ENCODE measurements at places on chromosomes 1 and 21.

GRCh38 chr1:91900562-91900961 is 14.6 kb upstream of the TGFBR3 start:
- peak; percentile 49 for DNase-seq

DNA sequence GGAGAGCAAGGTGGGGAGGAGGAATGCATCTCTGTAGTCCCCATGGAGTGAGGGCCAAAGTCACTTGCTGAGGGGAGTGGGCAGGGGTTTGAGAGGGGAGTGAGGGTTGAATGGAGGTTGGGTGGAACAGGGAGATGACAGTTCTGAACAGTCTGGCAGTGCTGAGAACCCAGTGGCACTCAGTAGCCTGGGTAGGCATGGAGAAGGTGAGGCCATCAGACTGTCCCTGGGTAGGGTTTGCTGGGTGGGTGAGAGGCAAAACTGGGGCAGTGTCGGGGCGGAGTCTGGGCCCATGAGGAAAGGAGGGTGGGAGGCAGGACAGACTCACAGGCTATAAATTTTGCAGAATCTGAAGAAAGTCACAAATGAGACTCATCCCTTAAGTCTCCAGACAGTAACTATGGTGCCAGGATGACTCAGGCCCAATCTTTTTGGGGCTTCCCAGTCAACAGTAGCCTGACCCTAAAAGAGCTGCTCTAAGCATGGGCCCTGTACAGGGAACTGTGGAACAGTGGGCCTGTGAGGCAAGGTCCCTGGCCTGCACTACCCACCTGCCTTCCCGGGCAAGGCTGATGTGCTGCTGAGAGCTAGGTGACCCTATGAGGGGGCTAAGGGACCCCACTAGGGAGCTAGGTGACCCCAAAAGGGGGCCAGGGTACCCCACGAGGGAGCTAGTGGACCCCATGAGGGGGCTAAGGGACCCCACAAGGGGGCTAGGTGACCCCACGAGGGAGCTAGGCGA is 51.0 kb upstream of the DMRTB1 start:
- DNase-seq: no peak

- no peak for DNase-seq
Observed at GRCh38 chr1:180912801-180913565, at the start of gene KIAA1614. Gene KIAA1614, plus strand, starts transcription at chr1:180912897. Its CDS starts 347 bp downstream, at chr1:180913244.

- peak; percentile 6 for DNase-seq
Observed at GRCh38 chr1:78370356-78370755, 120.4 kb upstream of the PTGFR start.

DNA sequence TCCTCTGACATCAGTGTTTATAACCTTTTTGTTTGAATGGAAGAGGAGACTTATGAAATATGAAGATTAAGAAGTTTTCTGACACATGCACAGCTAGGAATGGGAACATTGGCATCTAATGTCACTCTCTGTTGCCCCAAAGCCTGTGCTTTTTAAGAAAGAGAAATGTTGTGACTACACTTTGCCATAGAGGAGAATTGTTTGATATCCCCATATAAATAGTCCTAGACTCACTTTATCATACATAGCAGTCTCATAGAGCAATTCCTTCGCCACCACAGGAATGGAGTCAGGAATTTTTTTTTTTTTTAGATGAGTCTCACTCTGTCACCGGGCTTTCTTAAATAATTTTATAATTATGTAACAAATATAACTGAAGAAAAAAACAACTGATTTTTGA is 1.5 kb downstream of the KRTAP21-3 start:
- DNase-seq: no peak

- no peak for DNase-seq
Observed at GRCh38 chr1:16915627-16915973, 6.1 kb upstream of the CROCC start.

DNA sequence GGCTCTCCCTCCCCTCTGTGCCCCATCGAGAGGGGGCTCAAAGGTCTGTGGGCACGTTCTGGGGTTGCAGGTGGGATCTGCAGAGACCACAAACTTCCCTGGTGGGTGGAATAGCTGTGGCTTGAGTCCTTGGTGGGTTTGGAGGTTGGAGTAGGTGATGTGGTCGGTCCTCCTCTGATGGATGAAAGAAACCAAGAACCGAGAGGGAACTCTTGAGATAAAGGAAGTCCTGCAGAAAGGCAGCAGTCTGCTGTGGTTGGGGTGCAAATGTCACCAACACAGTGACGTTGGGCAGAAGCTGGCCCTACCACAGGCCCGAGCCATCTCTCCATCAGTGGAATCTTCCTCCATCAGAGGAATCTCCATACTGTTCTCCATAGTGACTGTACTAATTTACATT is 171.8 kb downstream of the FCRL5 start:
- DNase-seq: no peak

DNA sequence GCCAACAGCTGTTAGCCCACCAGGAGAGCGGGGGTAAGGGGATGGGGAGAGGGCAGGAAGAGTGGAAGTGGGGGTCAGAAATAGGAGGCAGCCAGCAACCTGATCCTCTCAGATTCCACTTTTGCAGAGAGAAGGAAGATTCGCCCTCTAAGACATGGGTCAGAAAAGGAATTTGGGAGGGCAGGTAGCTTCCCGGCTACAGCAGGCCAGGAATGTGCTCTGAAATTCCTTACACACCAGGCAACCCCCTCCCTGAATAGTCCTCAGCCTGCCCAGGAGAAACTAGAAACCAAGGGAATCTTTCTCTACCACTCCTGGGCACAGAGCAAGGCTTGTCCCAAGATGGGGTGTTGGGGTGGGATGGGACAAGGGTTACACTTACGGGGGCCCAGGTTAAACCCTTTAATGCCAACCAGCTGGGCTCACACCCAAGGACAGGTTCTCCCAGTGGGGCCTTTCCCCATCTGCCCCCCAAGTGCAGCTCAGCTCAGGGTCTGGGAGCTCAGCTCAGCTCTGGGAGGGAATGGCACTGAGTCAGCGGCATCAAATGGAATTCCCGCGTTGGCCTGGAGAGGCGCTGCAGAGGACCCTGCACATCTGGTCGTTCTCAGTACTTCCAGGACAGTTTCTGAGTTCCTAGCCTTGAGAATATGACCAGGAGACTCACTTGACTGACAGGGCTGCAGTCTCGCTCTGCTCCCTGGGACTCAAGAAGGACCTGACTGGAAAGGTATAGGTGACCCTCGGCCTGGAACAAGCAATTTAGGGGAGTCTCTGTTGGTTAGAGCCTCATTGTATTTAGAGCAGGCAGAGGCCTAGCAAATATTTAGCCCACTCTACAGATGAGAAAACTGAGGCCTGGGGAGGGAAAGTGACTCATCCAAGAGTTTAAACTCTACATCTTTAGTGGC is 761 bp downstream of the TNNT2 start:
- no peak for DNase-seq

GRCh38 chr1:202034683-202035462 is 24.5 kb downstream of the ELF3 start:
- peak; percentile 86 for DNase-seq

DNA sequence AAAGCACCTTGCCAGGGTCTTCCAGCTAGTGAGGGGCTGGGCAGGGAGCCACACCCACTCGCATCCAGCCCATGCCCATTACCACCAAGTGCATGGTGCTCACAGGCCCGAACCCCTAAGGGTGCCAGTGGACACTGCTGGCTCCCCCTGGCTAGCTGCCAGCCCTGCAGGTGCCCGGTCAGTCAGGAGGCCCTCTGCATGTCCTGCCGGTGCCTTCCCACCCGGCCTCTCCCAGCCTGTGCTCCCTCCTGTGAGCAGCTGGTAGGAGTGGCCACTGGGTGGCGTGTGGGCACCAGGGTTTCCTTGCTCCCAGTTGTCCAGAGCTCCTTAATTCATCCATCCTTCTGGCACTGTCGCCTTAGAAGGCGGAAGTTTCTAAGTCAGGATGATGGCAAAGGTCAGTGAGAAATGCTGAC is 33.4 kb downstream of the QSOX1 start:
- DNase-seq: peak; percentile 26

- DNase-seq: no peak
Observed at GRCh38 chr21:39669976-39670661, 57.4 kb downstream of the B3GALT5 start.

GRCh38 chr1:8679929-8680663 is 137.3 kb downstream of the RERE start:
- no peak for DNase-seq

GRCh38 chr1:27133991-27134390 is 20.9 kb downstream of the SLC9A1 start:
- DNase-seq: no peak

DNA sequence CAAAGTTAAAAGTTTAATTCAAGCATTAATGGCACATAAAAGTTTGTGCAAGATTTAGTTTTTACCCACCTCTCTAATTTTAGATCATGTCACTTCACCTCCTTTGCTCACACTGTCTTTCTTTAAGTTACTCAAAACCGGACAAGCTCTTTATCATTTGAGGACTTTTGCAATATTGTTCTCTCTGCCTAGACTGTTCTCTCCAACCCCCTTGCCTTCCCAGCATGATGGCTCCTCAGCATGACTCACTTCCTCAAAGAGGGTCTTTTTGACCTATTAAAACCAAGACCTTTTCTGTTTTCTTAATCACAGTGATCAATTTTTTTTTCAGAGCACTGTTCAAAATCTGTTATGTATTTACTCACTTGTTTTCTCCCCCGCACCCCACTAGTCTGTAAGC is 61.3 kb downstream of the XKR8 start:
- DNase-seq: no peak

DNA sequence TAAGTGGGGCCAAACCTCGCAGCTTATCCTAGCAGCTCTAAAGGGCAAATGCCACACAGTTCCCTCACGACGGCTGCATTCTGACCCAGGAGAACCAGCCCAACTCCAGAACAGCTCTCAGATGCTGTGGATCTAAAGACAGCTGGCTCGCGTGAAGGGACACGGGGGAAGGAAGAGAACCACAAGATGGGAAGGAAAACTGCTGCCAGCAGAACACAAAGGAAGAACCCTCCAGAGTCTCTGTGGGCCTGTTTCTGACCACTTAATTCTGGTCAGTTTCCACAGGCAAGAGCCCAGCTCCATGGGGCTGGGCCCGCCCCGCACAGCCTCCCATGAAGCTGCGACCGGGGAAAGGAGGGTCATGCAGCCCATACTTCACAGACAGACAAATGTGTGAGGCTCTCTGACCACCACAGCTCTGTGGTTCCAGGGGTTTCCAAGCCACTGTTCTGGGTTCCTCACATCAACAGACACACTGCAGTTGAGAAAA is 61.1 kb downstream of the SLC45A1 start:
- no peak for DNase-seq

GRCh38 chr21:42694751-42695696 is 41.6 kb downstream of the PDE9A start:
- DNase-seq: no peak

DNA sequence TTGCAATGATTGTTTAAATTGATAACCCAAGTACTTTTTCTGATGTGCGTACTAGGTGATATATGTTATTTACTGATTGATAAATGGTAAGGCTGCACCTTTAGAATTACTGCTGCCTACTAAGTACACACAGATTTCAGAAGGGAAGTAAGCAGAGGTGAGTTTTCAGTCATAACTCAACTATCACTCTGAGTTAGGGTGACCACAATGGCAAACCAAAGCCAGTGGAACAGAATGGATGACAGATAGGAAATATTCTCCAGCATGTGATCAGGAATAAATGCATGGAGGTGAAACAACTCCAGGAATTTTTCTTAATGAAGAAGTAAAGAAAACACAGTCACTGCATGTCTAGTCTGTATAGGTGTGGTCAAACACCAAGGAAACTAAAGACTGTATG is 7.5 kb upstream of the KCNJ15 start:
- DNase-seq: no peak

GRCh38 chr1:105652109-105652508 is 1404.4 kb upstream of the PRMT6 start:
- no peak for DNase-seq

DNA sequence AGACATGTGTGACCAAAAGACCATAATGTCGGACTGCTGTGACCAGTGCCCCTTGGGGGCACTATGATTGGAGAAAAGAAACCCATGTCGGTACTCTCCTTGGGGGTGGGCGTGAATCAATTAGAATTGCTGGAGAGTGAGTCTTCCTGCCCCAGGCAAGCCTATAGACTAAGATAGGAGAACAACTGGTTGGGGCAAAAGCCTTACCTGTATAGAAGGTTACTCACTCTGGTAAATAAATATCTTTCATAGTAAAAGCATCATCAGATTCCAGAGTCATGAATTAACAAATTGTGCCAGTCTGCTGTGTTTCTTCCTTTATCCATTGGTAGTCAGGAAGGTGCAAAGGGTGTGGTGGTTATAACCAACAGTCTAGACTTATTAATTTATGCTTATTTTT is 2.9 kb upstream of the PTGFRN start:
- DNase-seq: no peak

- DNase-seq: no peak
Observed at GRCh38 chr1:106986603-106987002, 69.9 kb upstream of the PRMT6 start.

GRCh38 chr1:45148209-45148825 is 58.1 kb downstream of the ZSWIM5 start:
- DNase-seq: no peak

DNA sequence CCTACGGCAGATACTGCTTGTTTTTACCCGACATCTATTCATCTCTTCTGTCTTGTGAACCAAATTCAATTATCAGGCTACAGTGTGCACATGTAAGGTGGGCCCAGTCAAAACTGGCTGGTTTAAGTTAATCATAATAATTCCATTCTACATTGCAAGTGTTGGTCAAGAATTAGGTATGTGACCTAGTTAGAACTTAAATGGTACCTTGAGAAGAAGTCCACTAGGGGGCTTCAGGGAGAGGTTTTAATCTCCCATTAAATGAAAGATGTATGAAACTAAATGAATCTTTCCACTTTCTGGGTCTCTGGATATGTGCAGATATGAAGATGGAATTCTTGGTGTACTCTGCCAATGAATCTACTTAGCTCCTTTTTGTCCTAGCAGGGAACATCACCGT is 187.1 kb downstream of the CDC42BPA start:
- DNase-seq: no peak

- DNase-seq: no peak
Observed at GRCh38 chr1:59188413-59189213, 108.3 kb upstream of the FGGY start.

DNA sequence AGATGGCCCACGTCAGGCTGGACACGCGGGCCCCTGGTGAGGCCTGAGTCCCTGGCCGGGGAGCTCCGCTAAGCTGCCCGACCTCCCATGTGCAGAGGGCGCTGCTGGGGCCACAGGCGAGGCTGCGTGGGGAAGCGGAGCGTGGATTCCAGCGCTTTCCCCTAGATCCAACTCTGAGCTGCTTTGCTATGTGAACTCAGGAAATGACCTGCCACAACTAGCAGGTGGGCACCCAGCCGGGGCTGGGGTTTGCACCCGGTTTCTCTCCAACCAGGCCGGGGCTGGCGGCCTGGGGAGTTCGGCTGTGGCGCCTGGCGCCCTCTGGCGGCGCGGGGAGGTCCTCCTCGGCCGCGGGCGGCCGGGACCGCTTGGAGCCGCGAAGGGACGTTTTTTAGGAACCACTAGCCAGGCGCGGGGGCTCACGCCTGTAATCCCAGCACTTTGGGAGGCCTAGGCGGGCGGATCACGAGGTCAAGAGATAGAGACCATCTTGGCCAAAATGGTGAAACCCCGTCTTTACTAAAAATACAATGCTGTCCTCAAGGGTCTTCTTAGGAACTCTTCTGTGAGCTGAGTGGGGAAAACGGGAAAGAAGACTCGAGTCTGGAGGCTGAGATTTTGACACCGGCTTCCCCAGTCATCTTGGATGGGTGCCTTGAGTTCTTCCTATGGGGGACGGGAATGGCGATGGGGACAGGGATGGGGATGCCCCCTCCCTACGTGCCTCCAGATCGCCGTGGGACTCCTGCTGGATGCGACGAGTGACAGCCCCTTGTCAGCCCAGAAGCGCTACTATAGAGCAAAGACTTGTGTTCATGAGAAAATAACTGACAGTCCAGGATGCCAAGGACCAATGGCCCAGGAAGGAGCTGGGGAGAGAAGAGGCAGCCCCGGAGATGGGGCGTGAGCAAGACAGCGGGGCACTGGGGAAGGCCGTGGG is 12.6 kb downstream of the PYCR2 start:
- DNase-seq: no peak

GRCh38 chr1:165057956-165058355 is 298.6 kb downstream of the LMX1A start:
- no peak for DNase-seq

Measured in brain pericyte (primary cell).